ENCODE measurements at places on chromosomes 6 and 20.

DNA sequence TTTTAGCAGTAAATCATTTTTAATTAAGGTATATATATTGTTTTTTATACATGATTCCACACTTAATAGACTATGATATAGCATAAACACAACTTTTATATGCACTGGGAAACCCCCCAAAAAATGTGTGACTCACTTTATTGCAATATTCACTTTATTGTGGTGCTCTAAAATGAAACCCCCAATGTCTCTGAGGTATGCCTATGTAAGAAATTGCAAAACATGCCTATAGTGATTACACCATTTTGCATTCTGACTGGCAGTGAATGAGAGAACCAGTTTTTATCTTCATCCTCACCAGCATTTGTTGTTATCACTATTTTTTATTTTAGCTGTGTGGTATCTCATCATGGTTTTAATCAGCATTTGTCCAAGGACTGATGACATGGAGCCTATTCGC, 8.5 kb upstream of the CST11 start:
- no peak for DNase-seq

- no peak for DNase-seq
Observed at GRCh38 chr20:38357653-38358207, 11.4 kb downstream of the LBP start.

GRCh38 chr20:36663031-36663430, 17.0 kb upstream of the SLA2 start:
- DNase-seq: no peak

GRCh38 chr6:134010974-134011373, 41.5 kb downstream of the SLC2A12 start:
- DNase-seq: no peak

DNA sequence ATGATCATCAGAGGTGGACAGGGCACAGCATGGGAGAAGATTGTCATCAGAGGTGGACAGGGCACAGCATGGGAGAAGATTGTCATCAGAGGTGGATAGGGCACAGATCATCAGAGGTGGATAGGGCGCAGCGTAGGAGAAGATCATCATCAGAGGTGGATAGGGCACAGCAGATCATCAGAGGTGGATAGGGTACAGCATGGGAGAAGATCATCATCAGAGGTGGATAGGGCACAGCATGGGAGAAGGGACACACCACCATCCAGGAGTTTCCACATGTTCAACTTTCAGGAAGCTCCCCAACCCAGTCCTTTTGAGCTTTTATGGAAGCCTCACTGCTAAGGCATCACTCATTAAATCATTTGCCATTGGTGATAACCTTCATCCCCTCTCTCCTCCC, 104.1 kb downstream of the MAP7 start:
- no peak for DNase-seq

DNA sequence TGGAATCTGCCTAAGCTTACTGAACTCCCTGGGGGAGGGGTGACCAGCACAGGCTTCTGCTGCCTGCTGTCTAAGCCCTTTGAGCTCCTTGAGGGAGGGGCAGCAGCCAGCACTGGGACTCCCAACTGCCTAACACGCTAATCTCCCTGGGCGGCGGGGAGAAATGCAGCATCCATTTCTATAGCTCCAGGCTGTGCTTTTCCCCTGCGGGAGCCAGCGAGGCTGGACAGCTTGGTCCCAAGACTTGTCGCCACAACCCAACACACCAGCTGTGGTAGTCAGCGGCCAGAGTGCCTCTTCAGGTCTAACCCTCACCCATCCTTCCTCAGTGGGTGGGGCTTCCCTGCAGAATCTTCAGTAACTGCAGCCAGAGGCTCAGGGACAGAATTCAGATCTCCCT, 64.6 kb downstream of the VGLL2 start:
- no peak for DNase-seq

GRCh38 chr20:22805996-22806395, 221.6 kb upstream of the FOXA2 start:
- no peak for DNase-seq

GRCh38 chr6:138188278-138188941, 26.7 kb downstream of the ARFGEF3 start:
- DNase-seq: no peak

- DNase-seq: no peak
Observed at GRCh38 chr6:128032042-128032441, 131.2 kb upstream of the THEMIS start.

DNA sequence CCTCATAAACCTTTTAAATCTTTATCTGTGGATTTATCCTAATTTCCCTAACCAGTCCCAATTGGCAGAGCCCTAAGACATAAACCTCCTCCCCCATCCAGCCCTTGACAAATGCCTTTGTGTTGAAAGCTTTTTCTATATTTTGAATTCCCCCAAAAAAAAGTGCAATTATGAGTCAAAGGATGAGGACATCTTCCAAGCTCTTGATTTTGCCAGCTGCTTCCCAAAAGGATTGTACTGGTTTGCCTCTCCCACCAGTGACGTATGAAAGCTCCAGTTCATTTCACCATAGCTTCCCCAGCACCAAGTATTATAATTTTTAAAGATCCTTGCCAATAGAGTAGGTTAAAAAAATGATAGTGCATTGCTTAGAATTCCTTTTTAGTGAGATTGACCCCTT, 38.9 kb downstream of the SIRPA start:
- no peak for DNase-seq

DNA sequence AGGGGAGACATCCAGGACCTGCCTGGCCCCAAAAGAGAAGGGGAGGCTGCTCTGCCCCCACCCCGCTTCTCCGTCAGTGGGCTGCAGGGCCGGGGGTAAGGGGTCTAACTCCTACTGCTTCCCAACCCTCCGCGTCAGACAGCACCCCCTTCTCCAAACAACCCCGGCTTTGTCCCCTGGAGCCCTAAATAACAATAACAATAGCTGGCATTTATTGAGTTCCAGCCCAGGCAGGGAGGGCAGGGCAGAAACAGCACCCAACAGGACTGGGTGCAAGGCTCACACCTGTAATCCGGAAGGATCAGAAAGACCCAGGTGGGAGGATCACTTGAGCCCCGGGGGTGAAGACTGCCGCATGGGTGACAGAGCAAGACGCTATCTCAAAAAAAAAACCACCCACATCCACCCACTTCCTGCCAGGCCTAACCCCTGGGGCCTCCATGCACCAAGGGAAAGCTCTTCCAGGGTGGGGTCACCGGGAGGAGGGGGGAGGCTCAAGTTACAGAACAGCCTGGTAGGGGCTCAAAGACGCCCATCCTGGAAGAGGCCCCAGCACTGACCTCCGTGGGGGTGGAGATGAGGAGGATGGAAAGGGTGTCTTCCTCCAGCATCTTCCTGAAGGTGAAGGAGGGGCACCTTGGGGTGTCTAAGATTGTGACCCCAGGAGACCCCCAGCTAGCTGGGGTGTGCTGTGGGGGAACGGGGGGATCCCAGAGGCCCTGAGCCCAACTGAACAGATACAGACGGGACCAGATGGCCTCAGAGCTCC, 1.3 kb upstream of the FNDC11 start:
- DNase-seq: no peak

DNA sequence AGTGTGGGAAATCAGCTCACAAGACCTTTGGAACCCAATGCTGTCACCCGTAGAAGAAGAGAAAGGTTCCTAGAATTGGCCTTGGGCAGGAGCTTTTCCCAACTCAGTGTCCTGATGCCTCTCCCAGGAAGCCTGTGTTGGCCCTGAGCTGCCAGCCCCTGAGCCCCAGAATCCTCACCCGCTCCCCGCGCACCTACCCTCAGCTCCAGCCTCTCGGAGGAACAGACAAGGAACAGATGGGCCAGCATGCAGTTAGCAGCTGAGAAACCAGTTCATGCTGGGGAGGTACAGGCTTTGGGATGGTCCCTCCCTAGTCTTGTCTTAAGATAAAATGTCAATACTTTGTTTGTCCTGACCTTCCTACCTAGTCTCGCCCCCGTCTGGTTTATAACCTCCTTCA, 121.9 kb upstream of the CDH4 start:
- no peak for DNase-seq

- no peak for DNase-seq
Observed at GRCh38 chr20:49846206-49846807, 33.7 kb downstream of the SLC9A8 start.

DNA sequence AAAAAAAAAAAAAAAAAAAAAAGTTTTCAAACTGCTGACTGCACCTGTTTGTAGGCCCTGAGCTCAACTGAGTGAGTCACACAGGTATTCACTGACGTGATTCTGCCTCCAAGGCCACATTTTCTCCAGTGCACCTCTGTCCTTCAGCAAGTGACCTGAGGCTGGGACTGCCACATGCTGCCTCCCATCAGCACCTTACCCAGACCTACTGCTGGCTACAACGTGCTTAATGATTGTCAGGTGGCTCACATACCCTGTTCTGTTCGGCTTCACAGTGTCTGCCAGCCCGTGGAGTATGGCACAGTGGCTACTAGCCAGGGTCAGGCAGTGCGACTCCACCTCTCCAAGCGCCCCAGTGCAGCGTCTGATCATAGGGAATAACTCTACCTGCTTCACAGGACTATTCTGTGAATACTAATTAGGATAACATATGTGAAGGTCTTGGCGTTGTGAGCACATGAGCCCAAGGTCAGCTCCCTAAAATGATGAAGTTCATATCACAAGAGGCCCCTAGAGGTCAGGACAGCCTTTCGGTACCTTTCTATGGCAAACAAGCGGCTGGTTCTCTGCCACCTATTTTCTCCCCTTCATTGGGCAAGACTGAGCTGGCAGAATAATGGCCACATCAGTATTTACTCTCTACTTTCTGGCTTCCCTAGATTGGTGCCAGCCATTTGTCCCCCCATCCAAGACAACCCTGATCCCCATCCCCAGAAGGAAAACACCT, 28.1 kb downstream of the RIPOR3 start:
- no peak for DNase-seq

DNA sequence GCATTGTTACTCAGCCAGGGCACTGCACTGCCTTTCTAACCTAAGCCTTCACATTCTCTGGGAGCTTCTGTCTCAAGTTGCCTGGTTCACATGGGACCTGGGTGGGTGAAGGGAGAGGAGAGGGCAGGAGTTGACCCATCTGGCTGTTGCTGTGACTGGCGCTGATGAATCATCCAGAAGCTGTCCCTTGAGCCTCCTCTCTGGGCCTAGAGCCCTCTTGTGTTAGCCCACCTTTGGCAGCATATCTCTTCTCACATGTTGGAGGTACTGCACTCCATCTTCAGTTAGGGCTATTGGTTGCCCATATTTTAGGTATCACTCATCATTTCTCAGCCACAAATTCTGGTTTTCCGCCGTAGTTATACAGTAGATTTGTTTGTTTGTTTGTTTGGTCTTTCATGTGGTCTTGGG, 19.8 kb downstream of the XRN2 start:
- no peak for DNase-seq

- no peak for DNase-seq
Observed at GRCh38 chr20:62592506-62593177, 49.7 kb upstream of the SLCO4A1 start.

DNA sequence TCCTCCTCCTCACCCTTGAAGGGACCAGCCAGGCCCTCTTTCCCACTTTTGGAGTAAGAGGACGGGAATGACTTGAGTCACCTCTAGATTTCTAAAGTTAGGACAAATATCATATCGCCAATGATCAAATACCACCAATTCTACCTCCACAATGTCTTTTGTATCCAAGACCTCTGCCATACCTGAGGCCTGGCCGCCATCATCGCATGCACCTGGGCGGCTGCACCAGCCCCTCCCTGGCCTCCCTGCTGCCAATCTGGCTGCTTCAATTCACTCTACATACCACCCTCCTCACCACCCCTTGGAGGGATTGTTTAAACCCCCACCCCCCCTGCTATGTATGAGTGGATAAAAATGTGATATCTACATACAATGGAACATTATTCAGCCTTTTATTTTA, 75.0 kb upstream of the RALY start:
- DNase-seq: no peak

GRCh38 chr6:145155411-145155810, 579.9 kb downstream of the EPM2A start:
- no peak for DNase-seq

DNA sequence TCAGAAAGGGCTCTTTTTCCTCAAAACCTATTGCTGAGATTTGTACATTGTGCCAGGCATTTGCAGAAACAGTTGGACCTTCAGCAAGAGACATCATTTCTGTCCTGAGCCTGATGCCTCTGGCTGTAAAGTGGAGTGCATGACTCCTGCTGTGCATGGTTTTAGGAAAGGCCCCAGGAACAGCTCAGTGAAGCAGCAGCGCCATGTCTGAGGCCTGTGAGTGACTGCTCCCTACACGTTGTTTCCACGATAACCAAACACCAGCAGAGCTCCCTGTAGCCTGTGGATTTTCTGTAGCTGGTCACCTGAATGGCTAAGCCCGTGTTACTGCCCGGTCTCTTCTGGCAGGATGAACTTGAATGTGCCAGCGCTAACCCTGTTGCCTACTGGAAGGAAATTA, 232.5 kb downstream of the TFAP2C start:
- DNase-seq: no peak

DNA sequence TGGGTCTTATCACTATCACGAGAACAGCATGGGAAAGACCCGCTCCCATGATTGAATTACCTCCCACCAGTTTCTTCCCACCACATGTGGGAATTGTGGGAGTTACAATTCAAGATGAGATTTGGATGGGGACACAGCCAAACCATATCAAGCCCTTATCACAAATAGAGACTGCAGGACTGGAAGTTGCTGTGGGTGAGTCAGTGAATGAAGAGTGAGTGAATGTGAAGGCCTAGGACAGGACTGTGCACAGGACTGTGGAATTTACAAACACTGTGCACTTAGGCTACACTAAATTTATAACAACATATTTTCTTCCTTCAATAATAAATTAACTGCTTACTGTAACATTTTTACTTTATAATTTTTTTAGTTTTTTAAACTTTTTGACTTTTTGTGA, 30.2 kb upstream of the BCAS1 start:
- DNase-seq: no peak

DNA sequence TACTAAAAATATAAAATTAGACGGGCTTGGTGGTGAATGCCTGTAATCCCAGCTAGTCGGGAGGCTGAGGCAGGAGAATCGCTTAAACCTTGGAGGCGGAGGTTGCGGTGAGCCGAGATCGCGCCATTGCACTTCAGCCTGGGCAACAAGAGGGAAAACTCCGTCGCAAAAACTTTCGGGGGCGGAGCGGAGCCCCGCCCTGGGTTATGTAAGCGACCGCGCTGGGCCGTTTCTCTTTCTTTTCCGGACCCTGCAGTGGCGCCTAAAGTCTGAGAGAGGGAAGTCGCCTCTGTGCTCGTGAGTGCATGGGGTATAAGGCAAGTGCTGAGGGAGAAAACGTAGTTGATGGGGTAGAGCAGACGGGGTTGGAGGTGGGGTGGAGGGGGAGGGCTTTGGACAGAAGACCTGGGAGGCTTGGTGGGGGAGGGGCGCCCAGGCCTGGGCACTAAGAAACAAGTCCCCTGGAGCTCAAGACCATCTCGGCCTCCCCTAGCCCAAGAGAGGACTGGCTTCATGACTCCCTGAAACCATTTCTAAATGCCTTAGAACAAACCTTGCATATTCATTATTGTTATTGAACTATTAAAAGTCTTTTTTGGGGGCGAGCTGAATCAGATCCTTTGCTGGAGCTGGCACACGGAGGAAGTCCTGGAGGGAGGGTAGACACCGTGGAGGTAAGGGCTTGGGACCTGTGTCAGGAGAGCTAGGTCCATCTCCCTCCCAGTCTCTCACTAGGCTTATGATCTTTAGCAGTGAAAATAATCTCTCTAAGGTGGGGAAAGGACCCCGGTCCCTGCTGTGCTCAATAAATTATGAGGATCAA, 2.7 kb upstream of the MICA start:
- DNase-seq: peak; percentile 50
